Uterus (tissue), 4 donors: ENCODE measurements at places on chromosomes 2 and 18. TPM values are rescaled to one million over a fixed set of nuclear protein-coding genes. Genes with fewer than 3 reads are reported as not detected.

- no peaks in the 10 kb centered on the region for H3K27me3 ChIP-seq
- H3K27ac ChIP-seq: no peak overlapping the region
- no peak overlapping the region for H3K4me3 ChIP-seq
- DNase-seq: no peak
- no peaks in the 10 kb centered on the region for H3K4me1 ChIP-seq
Measured at GRCh38 chr2:181376999-181377398, 80.2 kb upstream of the ITGA4 start.

DNA sequence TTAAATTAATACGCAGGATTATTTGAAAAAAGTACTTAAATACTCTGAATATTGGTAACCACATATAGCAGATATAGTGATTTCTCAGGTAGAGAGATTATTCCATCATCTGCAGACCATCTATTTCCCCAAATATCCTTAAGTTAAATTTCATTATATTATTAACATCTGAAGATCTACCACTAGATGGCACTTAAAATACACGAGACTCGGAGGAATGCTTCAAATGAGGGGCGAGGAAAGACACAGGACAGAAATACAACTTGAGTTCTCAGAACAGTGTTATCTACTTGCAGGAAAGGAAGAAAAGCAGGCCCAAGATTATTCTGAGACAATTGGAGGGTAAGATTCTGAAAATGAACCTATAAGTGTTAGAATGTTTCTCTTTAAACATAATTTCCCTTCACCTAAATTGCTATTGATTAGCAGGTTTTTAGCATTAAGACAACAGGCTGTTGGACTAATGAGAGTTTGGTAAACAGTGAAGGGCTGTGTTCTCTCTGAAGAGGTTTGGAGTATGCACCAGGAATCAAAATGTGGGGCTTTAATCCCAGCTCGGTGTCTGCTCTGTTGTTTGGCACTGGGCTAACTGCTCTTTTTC lies 76.9 kb upstream of the GCFC2 start:
- no peak overlapping the region for H3K27ac ChIP-seq
- H3K4me3 ChIP-seq: no peak overlapping the region
- DNase-seq: no peak
- no peaks in the 10 kb centered on the region for H3K4me1 ChIP-seq
- H3K27me3 ChIP-seq: no peaks in the 10 kb centered on the region
- H3K36me3 ChIP-seq: no peaks in the 10 kb centered on the region

DNA sequence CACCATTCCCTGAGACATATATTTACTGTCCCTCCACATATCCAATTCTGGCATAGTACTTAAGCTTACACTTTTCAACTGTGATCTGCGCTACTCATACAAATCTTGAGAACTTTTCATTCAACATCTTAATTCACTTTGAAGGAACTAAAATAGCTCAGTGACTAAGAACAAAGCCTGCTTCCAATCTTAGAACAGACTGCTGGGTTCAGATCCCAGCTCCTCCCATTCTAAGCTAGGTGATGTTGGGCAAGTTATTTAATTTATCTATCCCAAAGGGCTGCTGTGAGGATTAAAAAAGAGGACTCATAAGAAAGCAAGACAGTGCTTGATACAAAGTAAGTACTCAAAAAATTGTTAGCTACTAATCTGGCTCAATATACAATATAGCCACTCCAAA lies 57.9 kb downstream of the UGP2 start:
- H3K27ac ChIP-seq: no peak overlapping the region
- H3K36me3 ChIP-seq: no peaks in the 10 kb centered on the region
- H3K27me3 ChIP-seq: no peaks in the 10 kb centered on the region

- H3K4me3 ChIP-seq: no peak overlapping the region
- no peak overlapping the region for H3K27ac ChIP-seq
- no peak for DNase-seq
- no peaks in the 10 kb centered on the region for H3K4me1 ChIP-seq
- no peaks in the 10 kb centered on the region for H3K27me3 ChIP-seq
Measured at GRCh38 chr2:75607988-75608683, 38.4 kb upstream of the MRPL19 start.

GRCh38 chr18:76495006-76495370 lies at the start of gene ZNF516:
Gene ZNF516 (minus strand): TSS chr18:76495242. CDS start chr18:76443054, 52,188 bp downstream.
- H3K36me3 ChIP-seq: no peaks in the 10 kb centered on the region
- H3K27ac ChIP-seq: peak within 1 kb of the TSS; percentile 97
- no peaks in the 10 kb centered on the region for H3K27me3 ChIP-seq
- peak within 1 kb of the TSS; percentile 85 for H3K4me3 ChIP-seq
- DNase-seq: peak; percentile 44
- no peaks in the 10 kb centered on the region for H3K4me1 ChIP-seq

DNA sequence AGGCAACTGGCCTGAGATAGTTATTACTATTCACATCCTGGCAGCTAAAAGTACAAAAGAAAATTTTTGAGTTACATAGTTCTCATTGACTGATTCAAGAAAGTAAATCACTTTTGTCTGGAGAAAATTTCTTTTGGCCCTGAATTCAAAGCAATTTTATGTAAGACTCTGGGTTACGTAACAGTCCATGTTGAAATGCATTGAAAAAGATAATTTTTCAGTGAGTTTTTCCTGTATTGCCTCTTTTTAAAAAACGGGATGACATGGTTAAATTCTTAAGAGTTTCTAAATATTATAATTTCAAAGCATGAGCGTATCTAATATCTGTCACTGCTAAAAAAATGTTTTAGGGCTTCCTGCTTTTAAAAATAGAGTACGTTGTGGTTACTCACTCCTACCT lies 72.7 kb downstream of the ANKRD12 start:
- H3K27me3 ChIP-seq: no peaks in the 10 kb centered on the region
- H3K27ac ChIP-seq: no peak overlapping the region
- DNase-seq: no peak
- no peaks in the 10 kb centered on the region for H3K4me1 ChIP-seq

DNA sequence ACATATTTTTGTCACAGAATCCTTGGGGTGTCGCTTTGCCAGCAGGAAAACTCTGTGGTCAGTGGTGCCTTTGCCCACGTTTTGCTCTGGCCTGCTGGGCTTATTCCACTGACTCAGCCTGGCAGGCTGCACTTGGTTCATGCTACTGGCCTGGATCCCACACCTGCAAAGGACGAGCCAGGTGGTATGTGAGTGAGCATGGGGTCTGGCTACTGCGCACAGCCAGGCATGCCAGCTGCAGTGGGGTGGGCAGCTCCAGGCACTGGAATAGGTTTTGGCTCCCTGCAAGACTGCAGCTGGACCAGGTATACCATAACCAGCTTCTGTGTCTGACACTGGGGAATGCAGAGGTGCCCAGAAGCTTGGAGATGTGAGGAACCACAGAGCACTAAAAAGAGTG lies 197.9 kb upstream of the VRK2 start:
- H3K4me3 ChIP-seq: no peak overlapping the region
- no peaks in the 10 kb centered on the region for H3K27me3 ChIP-seq
- no peaks in the 10 kb centered on the region for H3K4me1 ChIP-seq
- DNase-seq: no peak
- H3K27ac ChIP-seq: no peak overlapping the region

DNA sequence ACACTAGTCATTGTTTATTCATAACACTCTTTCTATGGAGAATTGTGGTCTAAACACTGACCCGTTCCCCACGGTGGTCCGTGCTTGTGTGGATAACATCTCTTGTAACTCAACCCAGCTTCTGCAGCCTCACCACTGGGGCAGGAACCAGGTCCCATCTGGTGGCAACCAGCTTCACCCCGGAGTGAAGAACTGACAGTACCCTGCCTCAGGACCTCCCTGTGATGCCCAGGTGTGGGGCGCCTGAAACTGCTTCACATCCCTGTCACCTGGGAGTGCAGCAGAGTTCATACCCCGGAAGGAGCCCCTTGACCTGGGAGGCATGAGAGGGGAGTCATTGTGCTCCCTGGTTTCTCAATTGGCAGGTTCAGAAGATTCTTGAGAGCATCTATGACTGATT lies 81.1 kb downstream of the LONRF2 start:
- H3K27me3 ChIP-seq: no peaks in the 10 kb centered on the region
- no peaks in the 10 kb centered on the region for H3K4me1 ChIP-seq
- no peak for DNase-seq
- H3K36me3 ChIP-seq: no peaks in the 10 kb centered on the region
- no peak overlapping the region for H3K27ac ChIP-seq

Gene CTLA4
- total RNA-seq: 0.14 TPM

Gene CREG2
- 0.28 TPM for total RNA-seq

Gene LYG2
- not detected for total RNA-seq
